ENCODE measurements at places on chromosomes 7 and 10.
A peak's percentile ranks its signal among the peaks of the same experiment; 100 is the strongest.

- DNase-seq, result no peak
These were observed 11.4 kb upstream of the PTER start for GRCh38 chr10:16425449-16425848.

- DNase-seq, result no peak
These were observed 28.5 kb upstream of the LOXL4 start for GRCh38 chr10:98296524-98296923.

DNA sequence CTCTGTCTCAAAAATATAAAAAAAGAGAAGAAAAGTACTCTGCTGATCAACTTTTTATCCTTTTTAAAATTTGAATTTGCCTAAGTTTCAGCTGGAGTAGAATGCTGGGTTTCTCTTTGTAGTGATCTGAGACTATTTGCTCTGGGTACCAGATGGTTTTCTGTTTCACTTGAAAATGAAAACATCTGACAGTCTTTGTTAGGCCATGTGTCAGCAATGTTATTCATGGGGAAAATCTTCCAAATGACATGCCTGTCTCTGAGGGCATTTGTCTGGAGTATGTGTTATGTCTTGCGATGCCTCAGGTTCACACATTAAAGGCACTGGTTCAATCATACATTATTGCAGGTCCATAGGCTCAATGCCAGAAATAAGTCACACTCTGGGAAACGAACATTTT, 175.3 kb upstream of the TMEM229A start:
- no peak for DNase-seq

GRCh38 chr10:31838065-31838464, 90.6 kb downstream of the ARHGAP12 start:
- DNase-seq, result no peak

DNA sequence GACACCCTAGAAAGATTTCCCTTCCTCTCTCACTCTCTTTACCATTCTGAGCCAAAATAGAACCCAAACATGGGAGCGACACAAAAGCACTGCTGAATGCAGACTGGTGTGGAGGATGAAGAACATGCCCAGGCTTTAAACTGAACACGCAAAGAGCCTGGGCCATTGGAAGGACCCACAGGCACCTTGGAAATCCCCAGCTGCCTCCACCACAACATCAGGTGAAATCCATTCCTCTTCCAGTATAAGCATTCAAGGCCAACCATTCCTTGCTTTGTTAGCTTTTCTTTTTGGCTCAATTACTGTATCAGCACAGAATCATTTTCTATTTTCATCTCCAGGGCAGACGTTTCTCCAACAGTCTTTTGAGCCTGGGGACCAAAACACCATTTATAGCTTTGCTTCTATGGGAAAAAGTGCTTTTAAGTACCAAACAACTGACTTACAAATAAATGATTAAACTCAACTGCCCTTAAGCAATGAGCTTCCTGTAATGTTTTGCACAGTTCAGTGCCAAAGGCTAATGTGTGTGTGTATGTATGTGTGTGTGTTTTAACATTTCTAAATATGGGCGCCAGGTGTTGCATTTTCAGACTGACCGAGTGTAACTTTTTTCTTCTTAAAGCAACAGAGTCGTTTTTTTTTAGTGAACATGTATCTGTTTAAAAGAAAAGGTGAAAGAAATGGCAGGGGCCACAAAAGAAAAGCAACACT, 16.2 kb upstream of the BLNK start:
- peak; percentile 32 for DNase-seq

DNA sequence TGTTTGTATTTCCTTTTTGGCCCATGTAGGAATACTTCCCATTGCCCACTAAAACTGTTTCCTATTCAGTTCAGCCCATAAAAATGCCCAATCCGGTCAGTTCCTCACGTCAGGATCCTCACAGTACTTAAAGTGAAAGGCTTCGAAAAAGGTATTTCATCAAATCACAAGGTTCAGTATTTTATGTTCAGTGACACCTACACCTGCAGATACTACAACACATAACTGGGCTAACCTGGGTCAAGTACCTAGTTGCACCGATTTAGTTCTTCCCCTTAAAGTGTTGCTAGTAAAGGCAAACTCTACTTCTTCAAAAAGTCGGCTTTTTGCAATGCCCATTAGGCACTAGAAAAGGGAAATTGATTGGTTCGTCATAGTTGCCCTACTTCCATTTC, 1.1 kb downstream of the SNX13 start:
- DNase-seq, result no peak

GRCh38 chr10:59143544-59143943, 32.9 kb upstream of the PHYHIPL start:
- DNase-seq, result no peak

DNA sequence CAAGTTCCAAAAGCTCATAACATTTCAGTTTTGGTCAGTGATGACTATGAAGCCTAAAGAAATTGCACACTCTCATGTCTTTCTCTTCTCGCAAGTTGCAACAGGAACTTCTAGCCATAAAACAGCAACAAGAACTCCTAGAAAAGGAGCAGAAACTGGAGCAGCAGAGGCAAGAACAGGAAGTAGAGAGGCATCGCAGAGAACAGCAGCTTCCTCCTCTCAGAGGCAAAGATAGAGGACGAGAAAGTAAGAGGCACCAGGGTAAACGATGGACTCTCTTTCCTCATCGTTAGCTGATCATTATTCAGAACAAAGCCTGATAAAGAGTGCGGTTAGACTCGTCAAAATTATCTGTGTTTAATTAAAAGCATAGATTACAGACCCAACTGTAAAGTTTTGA, 94.7 kb downstream of the HDAC9 start:
- DNase-seq, result no peak

GRCh38 chr7:11120068-11120664, 146.5 kb downstream of the PHF14 start:
- DNase-seq, result no peak

GRCh38 chr7:106075937-106076336, 36.2 kb downstream of the SYPL1 start:
- DNase-seq, result no peak

DNA sequence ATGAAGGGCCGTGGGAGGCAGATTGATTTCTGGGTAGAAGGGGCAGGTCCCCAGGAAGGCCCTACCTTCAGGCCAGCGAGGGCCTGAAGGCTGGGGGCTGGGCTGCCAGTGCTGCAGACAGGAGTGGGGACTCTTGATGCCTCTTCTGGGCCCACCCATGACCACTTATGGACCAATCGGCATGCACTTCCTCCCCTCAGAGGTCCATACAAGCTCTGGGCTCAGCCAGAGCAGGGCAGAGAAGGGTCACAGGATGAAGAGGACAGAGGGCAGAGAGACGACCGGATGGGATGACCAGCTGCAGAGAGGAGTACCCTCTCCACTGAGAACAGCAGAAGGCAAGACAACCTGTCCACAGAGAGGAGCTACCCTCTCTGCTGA, 120.1 kb downstream of the DYNC2I1 start:
- DNase-seq, result no peak
